ENCODE measurements at places on chromosomes 5 and 9.
A peak's percentile ranks its signal among the peaks of the same experiment; 100 is the strongest.

GRCh38 chr9:90290716-90291485 is 351.7 kb downstream of the DIRAS2 start:
- DNase-seq, result no peak

GRCh38 chr5:96470785-96471184 is 37.7 kb upstream of the PCSK1 start:
- no peak for DNase-seq

- DNase-seq, result no peak
Observed at GRCh38 chr5:44358421-44358820, 30.8 kb downstream of the FGF10 start.

- DNase-seq, result no peak
Observed at GRCh38 chr5:177290816-177291596, 12.5 kb downstream of the RAB24 start.

DNA sequence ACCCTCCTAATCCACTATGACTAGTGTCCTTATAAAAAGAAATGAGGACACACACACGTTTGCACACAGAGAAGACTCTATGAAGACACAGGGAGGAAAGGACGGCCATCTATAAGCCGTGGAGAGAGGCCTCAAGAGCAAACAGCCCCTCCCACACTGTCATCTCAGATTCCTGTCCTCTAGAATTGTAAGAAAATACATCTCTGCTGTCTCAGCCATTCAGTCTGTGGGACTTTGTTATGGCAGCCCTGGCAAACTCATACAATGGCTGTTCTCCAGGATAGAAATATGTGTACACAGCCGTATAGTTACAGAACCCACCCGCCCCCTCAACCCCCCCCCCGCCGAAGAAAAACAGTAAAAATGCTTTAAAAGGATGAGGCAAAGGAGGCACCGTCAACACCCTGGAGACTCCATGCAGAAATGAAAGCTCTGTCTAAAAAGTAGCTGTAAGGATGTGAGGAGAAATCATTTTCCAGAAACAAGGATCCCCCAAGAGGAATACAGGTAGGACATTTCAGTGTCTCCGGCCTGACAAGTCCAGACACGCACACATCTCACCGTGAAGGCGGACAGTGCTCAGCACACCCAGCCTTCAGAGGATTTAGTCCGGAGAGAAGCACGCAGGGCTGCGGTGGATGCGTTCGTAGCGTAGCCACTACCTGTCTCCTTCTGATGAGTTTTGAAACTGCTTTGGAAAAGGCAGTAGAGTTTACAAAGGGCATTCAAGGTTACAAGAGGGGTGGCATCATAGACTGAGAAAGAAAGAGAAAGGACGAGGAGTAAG is 110.8 kb upstream of the ERCC6L2 start:
- no peak for DNase-seq

GRCh38 chr5:110716247-110717245 is 9.9 kb downstream of the TMEM232 start:
- no peak for DNase-seq

GRCh38 chr5:10668697-10669096 is 92.3 kb downstream of the DAP start:
- DNase-seq, result no peak

DNA sequence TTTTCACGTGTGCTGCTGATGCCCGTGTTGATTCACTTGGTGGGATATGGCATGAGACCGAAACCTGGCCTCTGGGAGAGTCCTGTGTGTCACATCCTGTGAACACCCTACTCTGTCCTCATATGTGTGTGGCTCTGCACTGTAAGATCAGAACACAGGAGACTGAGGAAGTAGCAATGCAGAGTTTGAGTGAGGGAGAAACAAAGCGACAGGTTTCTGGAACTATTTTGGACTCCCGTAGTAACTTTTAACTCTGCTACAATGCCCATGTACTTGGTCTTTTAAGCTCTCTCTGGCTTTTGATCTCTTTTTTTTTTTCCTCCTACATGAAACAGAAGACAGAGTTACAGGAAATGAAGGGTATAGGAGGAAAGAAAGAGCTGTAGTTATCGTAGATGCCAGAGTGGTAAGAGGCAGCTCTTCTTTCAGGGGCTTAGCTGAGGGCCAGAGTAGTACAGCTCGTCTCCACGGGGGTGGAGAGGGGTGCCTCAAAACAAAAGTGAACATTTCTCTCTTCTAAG is 26.6 kb downstream of the GRAMD2B start:
- DNase-seq, result no peak

GRCh38 chr9:136793086-136793946 is 2.2 kb downstream of the TMEM141 start:
- DNase-seq, result no peak

GRCh38 chr5:6487081-6487480 is 38.4 kb downstream of the UBE2QL1 start:
- DNase-seq, result no peak

GRCh38 chr5:151695464-151695863 is 8.7 kb upstream of the SPARC start:
- DNase-seq, result no peak

- DNase-seq, result no peak
Observed at GRCh38 chr9:127185931-127186781, 63.7 kb upstream of the ANGPTL2 start.

- DNase-seq, result no peak
Observed at GRCh38 chr9:133064241-133065069, 2.7 kb downstream of the CEL start.

- DNase-seq, result peak; percentile 81
Observed at GRCh38 chr5:153960269-153961215, 78.2 kb downstream of the FAM114A2 start.

GRCh38 chr5:56815658-56816545 is 553 bp downstream of the MAP3K1 start:
- peak; percentile 67 for DNase-seq

- DNase-seq, result no peak
Observed at GRCh38 chr5:113435575-113435974, 786 bp upstream of the TSSK1B start.

DNA sequence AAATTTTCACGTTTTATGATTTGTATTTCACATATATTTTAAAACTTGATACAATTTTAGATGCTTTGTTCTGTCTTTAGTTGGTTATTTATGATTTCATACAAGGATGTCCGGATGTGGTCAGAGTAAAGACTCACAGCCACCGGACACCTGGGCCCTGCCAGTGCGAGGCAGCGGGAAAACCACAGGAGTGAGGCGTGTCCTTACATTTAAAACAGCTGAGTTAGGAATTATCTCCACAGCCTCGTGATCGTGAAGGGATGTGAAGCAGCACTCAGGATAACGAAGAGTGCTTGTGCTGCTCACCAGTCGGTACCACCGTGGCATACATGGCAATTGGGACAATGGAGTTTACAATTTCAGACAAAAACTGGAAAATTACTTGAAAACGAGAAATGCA is 14.0 kb downstream of the SNX18 start:
- no peak for DNase-seq

DNA sequence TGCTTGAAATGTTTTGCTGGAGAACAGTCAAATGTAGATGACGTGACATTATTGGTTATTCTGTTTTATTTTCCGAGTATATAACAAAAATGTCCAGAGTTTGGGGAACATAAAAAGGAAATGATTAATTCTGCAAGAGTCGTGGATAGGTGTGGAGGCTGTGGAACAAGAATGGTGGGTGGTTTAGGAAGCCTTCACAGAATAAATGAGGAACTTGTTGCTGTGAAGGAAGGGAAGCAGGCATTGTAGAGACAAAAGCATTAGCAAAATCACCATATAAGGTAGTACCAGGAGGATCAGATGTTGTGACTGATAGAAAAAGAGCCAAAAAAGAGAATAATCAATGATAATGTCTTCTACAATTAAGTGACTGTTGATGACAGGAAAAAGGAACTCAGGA is 66.2 kb upstream of the CNTLN start:
- DNase-seq, result peak; percentile 54

DNA sequence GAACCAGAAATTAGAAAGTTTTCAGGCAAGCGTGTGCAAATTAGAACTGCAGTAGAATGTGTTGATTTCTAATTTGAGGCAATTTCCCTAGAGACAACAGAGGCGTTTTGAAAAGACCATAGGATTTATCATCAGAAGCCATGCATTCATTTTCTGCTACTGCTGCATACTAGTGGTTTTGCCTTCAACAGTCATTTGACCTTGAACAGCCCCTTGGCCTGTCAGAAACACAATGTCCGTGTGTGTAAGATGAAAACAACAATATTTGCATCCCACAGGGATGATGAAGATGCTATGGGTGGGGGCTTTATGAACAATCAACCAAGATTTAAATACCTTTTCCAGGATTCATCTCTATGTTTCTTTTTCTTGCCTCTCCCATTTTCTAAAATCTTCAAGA is 73.7 kb downstream of the PDE4D start:
- DNase-seq, result no peak

DNA sequence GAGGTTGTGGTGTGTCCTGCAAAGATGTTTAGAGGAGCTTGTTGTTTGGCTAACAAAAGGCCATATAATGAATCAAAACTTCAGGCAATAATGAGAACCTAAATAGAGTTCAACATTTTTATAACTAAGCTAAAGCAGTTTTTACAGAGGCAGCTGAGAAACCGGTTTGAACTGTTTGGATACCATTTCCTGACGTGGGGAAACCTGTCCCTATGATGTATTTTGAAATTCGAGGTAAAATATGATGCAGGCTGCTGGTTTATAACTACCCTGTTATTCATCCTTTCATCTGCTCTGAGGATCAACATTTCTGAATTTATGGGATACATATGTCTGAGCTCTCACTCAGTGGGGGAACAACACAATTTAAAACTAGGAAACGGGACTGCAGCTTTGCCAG is 289.5 kb upstream of the IRX2 start:
- DNase-seq, result no peak

DNA sequence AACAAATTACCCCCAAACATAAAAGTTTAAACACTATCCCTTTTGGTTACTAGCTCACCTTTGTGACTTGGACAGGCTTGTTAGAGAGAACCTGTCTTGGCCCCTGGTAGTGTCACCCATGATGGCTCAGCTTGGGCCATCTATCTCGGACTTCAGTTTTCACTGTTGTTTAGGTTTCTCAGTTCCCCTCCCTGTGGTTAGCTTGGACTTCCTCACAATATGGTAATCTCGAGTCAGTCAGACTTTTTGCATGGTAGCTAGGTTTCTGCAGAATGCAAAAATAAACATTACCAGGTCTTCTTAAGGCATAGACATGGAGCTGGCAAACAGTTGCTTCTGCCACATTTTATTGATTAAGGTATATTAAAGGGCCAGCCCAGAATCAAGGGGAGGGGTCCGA is 324.3 kb upstream of the RORB start:
- DNase-seq, result peak; percentile 1

DNA sequence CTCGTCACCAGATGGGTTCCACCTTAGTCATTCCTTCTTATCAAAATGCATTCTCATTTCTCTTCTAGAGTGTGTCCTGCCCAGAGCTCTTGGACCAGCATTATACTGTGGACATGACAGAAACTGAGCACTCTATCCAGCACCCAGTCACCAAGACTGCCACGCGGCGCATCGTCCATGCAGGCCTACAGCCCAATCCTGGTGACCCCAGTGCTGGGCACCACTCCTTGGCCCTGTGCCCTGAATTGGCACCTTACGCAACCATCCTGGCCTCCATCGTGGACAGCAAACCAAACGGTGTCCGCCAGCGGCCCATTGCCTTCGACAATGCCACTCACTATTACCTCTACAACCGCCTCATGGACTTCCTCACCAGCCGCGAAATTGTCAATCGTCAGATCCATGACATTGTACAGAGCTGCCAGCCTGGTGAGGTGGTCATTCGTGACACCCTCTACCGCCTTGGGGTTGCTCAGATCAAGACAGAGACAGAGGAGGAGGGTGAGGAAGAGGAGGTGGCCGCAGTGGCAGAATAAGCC is 34.6 kb downstream of the CSF1R start:
- no peak for DNase-seq

DNA sequence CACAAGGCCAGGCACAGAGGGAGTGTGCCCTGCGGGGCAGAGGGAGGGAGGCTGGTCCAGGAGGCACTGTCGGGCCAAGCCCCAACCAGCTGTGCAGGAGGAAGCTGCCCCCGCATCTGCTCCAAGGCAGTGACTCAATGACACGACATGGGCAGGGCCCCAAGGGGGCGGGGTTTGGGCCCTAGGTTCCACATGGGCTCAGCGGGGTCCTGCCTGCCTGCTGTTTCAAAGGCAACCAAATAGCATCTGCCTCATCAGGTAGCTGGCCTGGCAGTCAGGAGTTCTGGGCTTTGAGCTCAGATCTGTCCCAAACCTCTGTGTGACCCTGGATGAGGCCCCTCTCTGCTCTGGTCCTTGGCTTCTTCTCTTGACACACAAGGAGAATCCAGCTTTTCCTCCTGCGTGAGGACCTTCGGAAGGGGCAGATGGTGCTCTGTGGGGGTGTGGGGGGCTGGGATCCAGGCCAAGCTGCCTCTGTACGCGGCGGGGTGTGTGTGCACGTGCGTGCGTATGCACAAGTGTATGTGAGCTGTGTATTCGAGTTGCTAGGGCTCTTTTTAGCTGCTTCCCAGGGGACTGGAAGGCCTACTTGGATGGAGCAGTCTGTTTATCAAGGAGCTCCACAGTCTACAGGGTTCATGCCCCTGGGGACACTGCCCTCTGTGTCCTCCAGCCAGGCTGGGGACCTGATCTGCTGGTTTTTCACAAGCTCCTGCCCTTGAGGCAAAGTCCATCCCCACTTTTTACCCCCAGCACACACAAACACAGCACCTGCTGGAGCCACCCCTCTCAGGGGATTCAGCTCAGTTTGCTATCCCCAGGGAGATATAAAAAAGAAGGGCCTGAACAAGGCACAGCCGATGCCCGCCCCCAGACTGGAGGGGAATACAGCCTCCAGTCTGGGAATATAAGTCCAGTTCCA is 138.9 kb downstream of the RGS3 start:
- DNase-seq, result peak; percentile 94

- DNase-seq, result peak; percentile 70
Observed at GRCh38 chr5:97838214-97838613, 655.2 kb upstream of the RIOK2 start.

- DNase-seq, result no peak
Observed at GRCh38 chr5:130978475-130978874, 186.6 kb downstream of the HINT1 start.

- peak; percentile 83 for DNase-seq
Observed at GRCh38 chr5:171601266-171601881, 181.9 kb downstream of the FGF18 start.

DNA sequence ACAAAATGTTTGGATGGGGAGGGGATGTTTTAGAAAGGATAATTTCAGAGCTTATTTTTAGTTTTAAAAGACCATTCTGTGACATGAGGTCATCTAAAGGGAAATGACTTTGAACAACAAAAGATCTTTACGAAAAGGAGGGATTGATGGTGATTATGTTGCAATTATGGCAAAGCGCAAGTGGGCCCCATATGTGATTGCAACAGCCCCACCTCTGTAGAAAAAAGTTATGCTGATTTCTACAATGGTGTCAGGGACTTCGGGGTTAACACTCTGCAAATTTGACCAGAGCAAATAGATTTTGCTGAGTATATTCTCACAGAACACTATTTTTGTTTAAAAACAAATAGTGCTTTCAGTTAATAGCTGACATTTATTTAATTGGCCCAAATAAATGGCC is 312.8 kb downstream of the NSG2 start:
- DNase-seq, result peak; percentile 57

DNA sequence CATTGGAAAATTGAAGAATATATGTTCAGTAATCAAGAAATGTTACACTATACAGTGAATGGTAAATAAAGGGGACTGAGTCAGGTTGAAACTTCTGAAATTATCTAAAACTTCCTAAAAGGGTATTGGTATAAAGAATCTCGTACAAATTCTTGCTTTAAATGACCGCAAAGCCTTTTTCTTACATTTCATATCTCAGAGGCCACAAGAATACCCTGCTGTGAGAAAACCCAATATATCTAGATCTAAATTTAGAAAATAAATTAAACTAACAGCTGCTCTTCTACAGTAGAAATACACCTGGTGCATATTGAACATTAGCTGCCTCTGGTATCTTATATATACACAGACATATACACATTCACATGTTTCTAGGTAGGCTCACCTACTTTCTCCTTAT is 221.7 kb downstream of the PCSK5 start:
- DNase-seq, result no peak

Measured in NB4 (cell line).